ENCODE measurements at places on chromosomes 7 and 10.

- no peak for DNase-seq
These were observed 39.3 kb downstream of the VSTM2A start for GRCh38 chr7:54581511-54581910.

DNA sequence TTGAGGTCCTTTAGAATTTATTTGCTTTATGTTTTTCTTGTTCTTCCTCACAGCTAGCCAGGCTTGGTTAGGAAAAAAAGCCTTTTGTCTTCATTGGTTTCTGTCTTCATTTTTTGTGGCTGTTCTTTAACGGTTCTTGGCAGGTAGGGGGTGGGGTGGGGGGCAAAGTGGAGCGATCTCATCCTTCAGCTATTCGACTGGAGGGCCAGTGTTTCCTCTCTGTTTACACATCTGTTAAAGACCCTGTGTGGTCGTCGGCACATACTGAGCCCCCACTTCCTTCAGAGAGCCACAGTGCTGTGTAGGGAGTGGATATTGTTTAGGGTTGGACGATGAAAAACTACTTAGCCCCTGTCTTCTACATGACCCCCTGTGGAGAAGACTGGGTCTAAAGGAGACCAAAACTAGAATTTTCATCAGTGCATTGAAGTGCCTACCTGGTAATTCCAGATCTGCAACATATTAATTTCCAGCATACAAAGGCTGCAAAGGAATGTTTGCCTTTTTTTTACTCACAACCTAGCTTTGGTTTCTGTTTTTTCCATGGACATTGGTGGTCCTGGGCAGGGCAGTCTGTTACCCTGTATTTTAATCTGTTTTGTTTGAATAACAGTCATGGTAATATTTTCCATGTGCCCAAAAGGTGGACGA, 29.0 kb downstream of the PRPF18 start:
- DNase-seq: no peak

- no peak for DNase-seq
These were observed 53.1 kb upstream of the NKX6-2 start for GRCh38 chr10:132839061-132839460.

DNA sequence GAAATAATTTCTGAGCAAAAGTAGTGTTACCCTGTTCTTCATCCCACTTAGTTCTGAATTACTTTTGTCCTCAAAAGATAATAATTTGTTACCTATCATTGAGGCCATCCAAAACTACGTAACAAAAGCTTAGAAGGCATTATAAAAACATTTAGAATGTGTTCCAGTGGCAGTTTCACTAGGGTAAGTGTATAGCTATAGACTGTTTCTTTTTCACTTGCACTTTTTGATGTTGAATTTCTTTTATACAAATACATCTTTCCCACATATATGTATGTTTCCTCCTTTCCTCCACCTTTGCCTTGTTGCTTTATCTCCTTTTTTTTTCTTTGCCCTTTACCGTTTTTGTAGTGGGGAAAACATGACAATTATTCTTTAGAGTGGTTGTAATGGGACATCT, 33.5 kb downstream of the CAPZA2 start:
- no peak for DNase-seq

- no peak for DNase-seq
These were observed 185.5 kb upstream of the STEAP4 start for GRCh38 chr7:88492153-88492552.

GRCh38 chr10:111475720-111476119, 398.9 kb downstream of the ADRA2A start:
- DNase-seq: no peak

- DNase-seq: no peak
These were observed 250.6 kb downstream of the C7orf25 start for GRCh38 chr7:42661312-42661711.

- no peak for DNase-seq
These were observed 94.1 kb upstream of the PCBD1 start for GRCh38 chr10:70982443-70982842.

- no peak for DNase-seq
These were observed 309.0 kb upstream of the HGF start for GRCh38 chr7:82078807-82079206.

GRCh38 chr10:1809139-1809741, 71.9 kb upstream of the ADARB2 start:
- DNase-seq: no peak

- DNase-seq: no peak
These were observed 24.3 kb upstream of the ITGB1 start for GRCh38 chr10:32982293-32982709.

GRCh38 chr7:29270594-29271318, 76.2 kb downstream of the CHN2 start:
- no peak for DNase-seq

DNA sequence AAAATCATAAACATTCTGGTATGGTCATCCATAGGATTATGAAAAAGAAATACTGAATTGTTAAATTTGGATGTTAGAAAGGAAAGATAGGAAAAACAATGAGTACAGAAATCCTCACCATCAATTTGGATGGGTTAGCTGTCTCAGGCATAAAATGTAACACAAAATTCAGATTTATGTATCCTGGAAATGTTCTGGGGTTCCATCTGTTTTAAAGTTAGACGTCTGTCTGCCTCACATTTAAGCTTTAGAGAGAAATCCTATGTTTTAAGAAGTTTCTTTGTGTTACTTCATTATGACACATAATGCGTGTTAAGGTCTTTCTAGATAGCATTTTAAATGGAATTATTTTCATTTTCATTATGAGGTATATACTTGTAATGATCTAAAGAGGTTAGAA, 103.5 kb downstream of the REEP3 start:
- no peak for DNase-seq

GRCh38 chr7:138834583-138834982, 36.6 kb upstream of the ATP6V0A4 start:
- no peak for DNase-seq

- no peak for DNase-seq
These were observed 513.9 kb upstream of the ZWINT start for GRCh38 chr10:56874950-56875349.

DNA sequence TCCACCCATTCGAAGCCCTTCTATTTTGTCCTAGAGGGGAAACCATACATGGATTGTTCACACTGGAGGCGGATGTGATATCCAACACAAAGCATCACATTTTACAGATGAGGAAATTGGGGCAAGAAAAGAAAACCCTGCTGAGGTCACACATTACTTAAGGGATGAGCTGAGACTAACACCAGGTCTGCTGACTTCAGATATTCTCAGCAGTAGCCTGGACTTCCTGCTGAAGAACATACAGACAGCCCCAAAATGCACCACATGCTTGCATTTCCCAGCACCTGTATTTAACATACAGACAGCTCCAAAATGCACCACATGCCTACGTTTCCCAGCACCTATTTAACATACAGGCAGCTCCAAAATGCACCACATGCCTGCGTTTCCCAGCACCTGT, 11.2 kb downstream of the GIMAP5 start:
- no peak for DNase-seq

DNA sequence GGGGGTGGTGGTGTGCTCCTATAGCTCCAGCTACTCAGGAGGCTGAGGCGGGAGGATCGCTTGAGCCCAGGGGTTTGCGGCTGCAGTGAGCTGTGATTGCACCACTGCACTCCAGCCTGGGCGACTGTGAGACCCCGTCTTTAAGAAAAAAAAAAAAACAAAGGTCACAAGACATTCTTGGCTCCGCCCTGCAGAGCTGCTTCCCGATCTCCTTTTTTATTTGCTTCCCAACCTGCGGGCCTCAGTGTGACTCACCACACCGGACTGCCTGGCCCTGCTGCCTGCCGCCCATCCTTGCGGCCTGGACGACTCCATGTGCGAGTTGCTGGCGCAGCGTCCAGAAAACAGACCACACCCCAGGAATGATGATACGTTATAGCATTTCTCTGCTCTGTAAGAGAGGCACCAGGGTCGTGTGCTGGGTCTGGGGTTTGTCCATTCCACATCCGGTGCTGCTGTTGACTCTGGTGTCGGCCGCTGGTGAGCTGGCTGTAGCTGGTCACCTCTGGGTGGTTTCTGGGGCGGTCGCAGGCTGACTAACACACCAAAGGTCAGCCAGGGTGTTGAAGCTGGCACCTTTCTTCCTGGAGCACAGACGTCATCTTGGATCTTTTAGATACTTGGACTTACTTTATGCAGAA, 123.6 kb downstream of the TCF7L2 start:
- no peak for DNase-seq

GRCh38 chr10:99654390-99655175, 4.7 kb upstream of the ENTPD7 start:
- DNase-seq: no peak

DNA sequence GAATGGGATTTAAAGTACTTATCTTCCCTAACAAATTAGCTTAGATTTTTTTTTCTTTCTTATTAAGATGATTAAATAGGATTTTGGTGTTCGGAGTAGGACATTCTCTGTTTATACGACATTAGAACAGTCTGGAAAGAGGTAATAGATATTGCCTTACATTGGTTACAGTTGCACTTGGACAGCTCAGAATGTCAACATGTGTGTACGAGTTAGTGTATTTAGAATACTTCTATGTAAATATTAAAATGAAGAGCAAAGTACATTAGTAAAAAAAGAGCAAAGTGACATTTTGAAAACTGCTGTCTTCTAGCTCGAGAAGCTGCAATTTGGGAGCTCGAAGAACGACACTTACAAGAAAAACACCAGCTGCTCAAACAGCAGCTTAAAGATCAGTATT, 51.5 kb downstream of the SLK start:
- no peak for DNase-seq

DNA sequence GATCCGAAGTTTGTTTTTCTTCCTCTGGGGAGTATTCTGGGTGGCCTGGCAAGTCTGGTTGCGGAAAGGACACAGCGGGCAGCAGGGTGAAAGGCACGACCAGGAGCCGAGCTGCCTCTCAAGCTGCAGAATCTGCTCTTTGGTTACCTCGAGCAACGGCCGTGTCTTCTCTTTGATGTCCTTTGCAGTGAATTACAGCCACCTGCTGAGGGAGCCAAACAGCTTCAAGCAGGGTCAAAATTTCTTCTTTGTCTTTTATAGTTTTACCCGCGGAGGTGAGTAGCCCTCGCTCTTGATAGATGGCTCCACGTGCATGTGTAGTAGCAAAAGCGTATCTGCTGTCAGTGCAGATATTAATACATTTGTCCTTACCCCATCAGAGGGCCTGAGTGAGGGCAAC, 177.3 kb upstream of the MBL2 start:
- no peak for DNase-seq

DNA sequence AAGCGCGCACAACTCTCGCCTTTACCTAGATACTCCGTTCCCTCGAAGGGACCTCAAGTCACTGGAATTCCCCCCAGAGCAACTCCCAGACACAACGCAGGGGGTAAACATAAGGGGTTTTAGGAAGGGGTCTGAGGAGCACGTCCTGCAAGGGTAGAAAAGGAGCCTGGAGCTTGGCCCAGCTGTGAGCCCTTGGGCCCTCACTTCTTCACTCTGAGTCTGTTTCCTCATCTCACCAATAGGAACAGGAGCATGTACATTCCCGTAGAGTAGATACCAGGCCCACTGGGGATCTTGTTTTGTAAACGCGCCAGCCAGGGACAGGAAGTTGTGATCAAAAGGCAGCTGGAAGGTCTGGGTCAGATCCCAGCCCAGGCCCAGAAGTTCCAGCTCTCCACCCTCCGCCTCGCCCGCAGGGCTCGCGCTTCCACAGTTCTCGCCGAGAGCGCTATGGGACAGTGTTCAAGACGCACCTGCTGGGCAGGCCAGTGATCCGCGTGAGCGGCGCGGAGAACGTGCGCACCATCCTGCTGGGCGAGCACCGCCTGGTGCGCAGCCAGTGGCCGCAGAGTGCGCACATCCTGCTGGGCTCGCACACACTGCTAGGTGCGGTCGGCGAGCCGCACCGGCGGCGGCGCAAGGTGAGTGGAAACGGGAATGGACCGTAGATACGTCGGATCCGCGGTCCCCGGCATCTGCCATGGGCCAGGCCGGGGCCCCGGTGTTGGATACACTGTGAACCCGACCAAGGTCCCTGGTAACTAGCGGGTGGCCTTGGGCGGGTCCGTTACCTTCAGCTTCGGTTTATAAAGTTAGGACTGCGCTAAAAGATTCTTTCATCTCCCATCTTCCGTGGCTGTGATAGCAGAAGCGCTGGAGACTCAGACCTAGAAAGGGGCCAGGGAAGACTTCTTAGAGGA, 1.3 kb downstream of the CYP26C1 start:
- no peak for DNase-seq

GRCh38 chr7:95863-96260, 96.5 kb upstream of the FAM20C start:
- DNase-seq: no peak

- no peak for DNase-seq
These were observed 129.4 kb downstream of the SLC16A9 start for GRCh38 chr10:59580026-59580863.

DNA sequence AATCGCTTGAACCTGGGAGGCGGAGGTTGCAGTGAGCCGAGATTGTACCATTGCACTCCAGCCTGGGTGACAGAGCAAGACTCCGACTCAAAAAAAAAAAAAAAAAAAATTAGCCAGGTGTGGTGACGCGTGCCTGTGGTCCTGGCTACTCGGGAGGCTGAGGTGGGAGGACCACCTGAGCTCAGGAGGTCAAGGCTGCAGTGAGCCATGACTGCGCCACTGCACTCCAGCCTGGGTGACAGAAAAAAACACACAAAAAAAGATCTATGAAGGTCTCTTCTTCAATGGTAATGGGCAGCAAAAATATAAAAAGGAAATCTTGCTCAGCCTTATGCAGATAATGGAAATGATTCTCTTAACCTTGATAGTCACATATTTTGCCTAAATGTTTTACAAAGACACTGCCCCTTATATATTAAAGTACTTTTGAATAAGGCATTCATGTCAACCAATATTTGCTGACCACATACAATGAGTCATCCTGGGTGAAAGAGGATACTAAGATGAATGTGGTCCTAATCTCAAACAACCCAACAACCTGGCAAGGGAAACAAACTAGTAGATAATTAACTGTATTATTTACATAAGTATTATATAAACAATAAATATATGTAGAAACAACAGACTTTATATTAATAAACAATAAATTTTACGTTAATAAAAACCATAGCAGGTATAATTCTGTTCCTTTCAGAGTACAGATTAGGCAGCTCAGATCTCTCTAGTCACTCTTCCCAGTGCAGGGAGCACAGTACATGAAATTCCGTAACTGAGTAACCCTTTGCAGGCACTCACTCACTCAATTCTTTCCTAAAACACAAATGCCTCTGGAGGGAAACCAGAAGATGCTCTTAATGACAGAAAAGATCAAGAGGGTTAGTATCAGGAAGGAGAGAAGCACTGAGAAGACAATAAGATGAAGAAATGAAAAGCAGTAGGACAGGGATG, 8.1 kb downstream of the TOMM7 start:
- DNase-seq: no peak
